Activated T-helper 2 cell treated with anti-CD3 and anti-CD28 coated beads, Interferon-gamma antibody, Interleukin-2, Interleukin-4, amounts not matched to agents 10 μg/mL and 5 μg/mL and 100 μg/mL, durations not matched to agents 14 hours and 24 hours and 36 hours (primary cell): ENCODE measurements at places on chromosomes 2 and 18. TPM values are rescaled to one million over a fixed set of nuclear protein-coding genes. Genes with fewer than 3 reads are reported as not detected.

GRCh38 chr18:31880186-31880898, 62.6 kb downstream of the TRAPPC8 start:
- no peak overlapping the region for H3K4me3 ChIP-seq
- peaks cover 80% of the 10 kb centered on the region for H3K36me3 ChIP-seq

DNA sequence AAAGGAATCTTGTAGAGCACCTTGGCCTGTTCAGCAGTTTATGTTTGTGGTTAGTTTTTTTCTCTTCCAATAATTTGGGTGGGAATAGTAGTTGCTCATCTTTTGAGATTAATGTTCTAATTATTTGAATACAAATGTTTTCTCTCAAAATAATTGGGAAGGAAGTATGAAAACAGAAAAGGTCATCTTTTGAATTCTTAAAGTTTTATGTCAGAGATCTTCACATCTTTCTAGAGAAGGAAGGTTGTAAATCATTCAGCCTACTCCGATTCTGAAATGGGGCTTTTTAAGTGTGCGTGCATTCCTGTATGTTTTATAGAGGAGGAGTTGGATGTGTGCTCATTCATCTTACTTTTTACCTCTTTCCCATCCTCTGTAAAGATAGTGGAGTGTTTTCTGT, 29.0 kb downstream of the GRHL1 start:
- DNase-seq, result no peak
- H3K4me3 ChIP-seq, result no peak overlapping the region
- peaks cover 36% of the 10 kb centered on the region for H3K4me1 ChIP-seq
- H3K27ac ChIP-seq, result no peak overlapping the region
- H3K27me3 ChIP-seq, result peaks cover 21% of the 10 kb centered on the region

DNA sequence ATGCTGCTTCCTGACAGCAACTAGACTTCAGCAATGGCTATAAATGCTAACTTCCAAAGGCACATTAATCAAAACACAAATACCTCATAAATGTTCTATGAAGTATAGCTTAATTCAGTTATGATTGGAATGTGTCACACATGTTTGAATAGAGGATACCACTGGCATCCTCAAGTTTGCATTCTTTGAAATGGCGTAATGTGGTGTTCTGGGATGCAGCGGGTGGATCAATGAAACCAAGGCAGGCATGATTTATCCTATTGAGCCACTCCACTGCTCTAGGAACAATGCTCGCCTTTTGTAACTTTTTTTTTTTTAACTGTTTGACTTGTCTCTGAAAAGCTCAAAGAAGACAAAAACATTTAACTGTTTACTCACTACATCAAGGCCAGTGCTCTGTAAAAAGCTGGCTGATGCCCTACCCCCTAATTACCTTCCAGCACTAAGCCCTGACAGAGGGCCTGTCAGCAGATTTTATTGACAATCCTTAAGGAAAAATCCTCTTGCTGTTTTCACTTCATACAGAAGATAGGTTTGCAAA, 278.8 kb upstream of the SESTD1 start:
- H3K27me3 ChIP-seq, result no peaks in the 10 kb centered on the region
- H3K36me3 ChIP-seq, result no peaks in the 10 kb centered on the region
- H3K4me1 ChIP-seq, result no peaks in the 10 kb centered on the region
- no peak overlapping the region for H3K4me3 ChIP-seq
- no peak for DNase-seq

- no peaks in the 10 kb centered on the region for H3K36me3 ChIP-seq
- peaks cover 8% of the 10 kb centered on the region for H3K27me3 ChIP-seq
- peak; percentile 31 for DNase-seq
- no peak overlapping the region for H3K27ac ChIP-seq
Observed at GRCh38 chr2:174546519-174547506, 50.8 kb downstream of the WIPF1 start.

DNA sequence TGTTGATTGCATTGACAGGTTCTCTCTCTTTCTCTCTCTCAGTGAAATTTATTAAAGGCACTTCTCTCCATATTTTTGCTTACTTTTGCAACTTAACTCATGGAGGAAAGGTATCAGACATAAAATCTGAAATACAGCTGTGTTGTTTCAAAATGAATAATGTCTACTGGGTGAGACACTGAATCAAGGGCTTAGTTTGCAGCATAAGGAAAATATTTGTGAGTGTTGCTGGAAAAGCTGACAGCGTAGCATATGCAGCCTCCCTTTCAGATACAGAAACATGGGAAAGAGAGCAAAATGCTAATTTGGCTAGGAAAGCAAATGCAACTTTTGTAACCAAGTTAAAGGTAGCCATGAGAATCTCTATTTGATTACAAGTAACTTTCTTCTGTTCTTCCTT, 81.5 kb upstream of the COL3A1 start:
- H3K4me3 ChIP-seq, result no peak overlapping the region
- no peaks in the 10 kb centered on the region for H3K4me1 ChIP-seq
- DNase-seq, result no peak
- H3K27me3 ChIP-seq, result no peaks in the 10 kb centered on the region
- H3K36me3 ChIP-seq, result no peaks in the 10 kb centered on the region
- H3K27ac ChIP-seq, result no peak overlapping the region

The GLI2 gene
- 0.07 TPM in 1 of 2 replicates, not detected in the other for total RNA-seq

The M1AP gene
- not detected in 2 replicates for total RNA-seq

The MAP3K19 gene
- not detected in 2 replicates for total RNA-seq

The CCDC178 gene
- total RNA-seq, result not detected in 2 replicates
